Stimulated activated CD8-positive, alpha-beta memory T cell treated with anti-CD3 and anti-CD28 coated beads, Interleukin-15, amount 100 ng/mL, for 4 hours (primary cell): ENCODE measurements at places on chromosomes 7 and 10.
A peak's percentile ranks its signal among the peaks of the same experiment; 100 is the strongest.

- DNase-seq, result no peak
These were observed 19.1 kb downstream of the ADAM8 start for GRCh38 chr10:133257489-133258065.

GRCh38 chr7:123120286-123120685 is 79.5 kb downstream of the SLC13A1 start:
- DNase-seq, result no peak

- DNase-seq, result no peak
These were observed 1073.9 kb downstream of the NXPH1 start for GRCh38 chr7:9507290-9507689.

DNA sequence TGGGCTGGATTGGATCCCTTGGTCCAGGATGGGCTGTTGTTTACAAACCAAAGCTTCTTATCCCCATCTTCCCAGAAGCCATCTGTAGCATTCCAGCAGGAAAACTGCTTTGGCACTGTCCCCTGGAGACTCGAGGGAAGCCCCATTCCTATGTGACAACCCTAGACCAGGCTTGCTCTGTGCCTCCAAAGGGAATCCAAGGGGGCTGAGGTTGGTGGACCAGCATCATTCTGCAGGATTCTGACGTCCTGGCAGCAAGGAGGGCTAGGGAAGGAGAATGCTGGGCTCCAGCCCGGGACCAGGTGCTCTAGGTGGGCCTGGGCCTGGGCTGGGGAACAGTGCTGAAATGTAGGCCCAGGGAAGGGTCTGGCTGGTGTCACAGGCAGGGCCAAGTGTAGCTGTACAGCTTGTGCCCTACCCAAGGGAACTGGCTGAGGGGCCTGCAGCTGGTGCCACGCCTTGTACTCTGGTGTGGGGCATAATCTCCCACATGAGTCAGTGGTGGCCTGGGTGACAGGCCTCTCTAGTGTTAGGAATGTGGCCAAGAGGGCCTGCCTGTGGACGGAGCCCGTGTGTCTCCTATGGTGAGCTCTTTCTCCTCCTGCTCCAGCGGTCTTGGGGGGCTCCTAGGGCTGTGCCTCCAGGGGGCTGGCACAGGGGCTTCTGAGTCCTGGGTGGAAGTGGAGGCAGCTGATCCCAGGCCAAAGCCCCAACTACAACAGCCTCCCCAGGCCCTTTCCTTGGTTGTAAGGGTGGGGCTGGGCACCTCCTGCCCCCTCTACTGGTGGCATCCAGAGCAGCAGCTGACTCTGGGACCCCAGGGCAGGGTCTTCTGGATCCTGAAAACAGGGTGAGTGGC is 25.2 kb downstream of the TRIM8 start:
- no peak for DNase-seq

GRCh38 chr7:100726996-100727761 is 6.2 kb upstream of the ZAN start:
- no peak for DNase-seq

- no peak for DNase-seq
These were observed 202.4 kb upstream of the HPS1 start for GRCh38 chr10:98649170-98649569.

DNA sequence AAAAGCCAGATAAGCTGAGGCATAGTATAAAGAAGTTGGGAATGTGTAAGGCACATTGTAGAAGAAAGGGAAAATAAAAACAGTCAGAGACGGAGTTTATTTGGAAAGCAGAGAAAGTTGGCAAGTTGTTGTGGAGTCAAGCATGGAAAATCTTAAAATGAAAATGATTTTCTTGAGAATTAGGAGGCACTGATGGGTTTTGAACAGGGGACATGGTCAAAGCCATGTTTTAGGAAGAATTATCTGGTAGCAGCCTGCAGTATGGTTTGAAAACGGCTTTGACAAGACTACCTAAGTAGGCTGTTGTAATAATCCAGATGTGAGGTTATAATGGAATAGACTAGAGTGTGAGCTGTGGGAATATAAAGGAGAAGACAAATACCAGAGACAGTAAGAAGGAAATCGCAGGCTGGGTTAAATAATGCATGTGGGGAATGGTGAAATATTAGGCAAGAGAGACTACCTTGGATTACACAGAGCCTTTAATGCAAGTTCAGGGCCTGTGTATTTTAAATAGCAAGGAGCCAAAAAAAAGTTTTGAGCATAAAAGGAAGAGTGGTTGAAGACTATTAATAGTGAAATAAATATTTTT is 130.4 kb upstream of the MEOX2 start:
- DNase-seq, result no peak

- DNase-seq, result no peak
These were observed 67.7 kb downstream of the COL13A1 start for GRCh38 chr10:69869291-69869961.

DNA sequence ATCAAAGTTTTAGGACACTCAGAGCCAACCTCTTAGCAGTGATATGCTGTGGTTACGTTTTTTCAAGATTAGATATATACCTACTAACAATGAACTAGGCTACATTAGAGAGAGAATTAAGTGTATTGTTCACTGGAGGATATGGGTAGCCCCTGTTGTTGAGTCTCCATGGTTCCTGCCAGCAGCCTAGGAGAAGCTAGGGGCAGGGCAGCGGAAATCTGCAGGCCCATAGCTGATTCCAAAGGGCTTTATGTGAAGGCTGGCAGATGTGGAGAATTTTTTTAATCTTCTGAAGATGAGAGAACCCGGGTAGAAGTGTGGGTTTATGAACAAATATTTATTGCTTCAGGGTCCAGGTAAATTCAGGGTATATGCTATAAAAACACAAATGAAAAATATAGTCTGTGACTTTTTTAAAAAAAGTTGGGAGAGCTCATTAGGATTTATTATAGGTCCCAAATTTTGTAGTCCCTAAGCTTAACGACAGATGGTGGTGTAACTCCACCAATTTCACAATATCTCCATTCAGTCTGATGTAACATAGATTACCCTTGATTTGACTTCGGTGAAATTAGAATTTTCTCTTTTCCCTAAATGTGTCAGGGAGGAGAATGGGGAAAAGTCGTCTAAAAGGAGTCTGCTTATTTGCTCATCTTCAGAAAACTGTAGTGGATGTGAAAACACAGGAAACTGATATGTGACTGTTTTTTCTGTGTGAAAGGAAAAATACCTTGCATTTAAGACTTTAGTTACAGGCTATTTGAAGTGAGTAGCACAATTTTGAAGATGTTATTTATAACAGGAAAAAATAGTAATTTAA is 163.0 kb upstream of the PPP1R3A start:
- no peak for DNase-seq

DNA sequence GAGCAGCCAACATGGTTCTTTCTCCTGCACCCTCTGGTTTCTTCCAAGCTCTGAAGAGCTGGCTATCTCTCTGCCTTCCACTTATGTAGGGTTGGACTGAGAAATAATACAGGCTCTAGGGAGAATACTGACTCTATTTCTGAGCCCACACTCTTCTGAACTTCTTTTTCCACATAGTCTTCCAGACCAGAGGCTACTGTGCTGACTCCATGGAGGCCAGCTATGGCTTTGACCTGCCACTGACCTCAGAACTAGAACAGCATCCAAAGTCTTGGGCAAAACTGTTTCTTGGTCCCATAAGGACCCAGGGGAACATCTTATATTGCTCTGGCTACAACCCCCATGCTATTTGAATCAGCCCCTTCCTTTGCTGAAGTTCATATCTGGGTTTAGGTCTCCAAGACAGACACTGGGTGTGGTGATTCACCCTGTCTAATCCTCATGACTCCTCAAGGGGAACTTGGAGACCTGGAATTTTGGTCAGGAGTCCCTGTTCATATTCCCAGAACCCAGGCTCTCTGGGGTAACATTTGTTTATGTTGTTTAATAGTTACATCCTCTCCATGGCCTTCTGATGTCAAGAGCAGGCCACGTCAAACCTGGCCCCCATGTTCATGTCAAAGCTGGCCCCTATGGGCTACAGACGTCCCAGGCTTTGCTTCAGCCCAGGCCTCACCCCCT is 12.1 kb upstream of the PLAU start:
- DNase-seq, result no peak

- no peak for DNase-seq
These were observed 13.3 kb downstream of the PRSS2 start for GRCh38 chr7:142784096-142784495.

DNA sequence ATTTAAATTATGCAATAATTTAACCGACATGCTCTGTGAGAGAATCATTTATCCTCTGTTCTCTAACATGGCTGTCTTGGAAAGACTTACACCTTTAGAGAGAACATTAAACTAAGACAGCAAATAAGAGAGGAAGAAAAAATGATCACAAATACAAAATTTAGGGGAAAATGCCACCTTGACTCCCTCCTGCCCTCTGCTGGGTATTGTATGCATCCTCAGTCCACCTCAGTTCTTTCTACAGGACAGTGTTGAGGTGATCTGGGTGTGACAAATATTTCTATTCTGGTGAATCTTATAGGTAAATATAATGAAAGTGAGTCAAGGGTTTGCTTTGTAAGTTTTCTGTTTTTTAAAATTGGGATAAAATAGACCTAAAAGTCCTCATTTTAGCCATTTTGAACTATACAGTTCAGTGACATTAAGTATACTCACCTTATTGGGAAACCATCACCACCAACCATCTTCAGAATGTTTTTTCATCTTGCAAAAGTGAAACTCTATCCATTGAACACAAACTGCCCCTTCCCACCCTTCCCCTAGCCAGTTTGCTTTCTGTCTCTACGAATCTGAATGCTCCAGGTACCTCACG is 61.5 kb upstream of the ELMO1 start:
- DNase-seq, result no peak

GRCh38 chr7:132608523-132608922 is 32.3 kb upstream of the PLXNA4 start:
- no peak for DNase-seq

- no peak for DNase-seq
These were observed 441 bp downstream of the FBH1 start for GRCh38 chr10:5890452-5890915.

DNA sequence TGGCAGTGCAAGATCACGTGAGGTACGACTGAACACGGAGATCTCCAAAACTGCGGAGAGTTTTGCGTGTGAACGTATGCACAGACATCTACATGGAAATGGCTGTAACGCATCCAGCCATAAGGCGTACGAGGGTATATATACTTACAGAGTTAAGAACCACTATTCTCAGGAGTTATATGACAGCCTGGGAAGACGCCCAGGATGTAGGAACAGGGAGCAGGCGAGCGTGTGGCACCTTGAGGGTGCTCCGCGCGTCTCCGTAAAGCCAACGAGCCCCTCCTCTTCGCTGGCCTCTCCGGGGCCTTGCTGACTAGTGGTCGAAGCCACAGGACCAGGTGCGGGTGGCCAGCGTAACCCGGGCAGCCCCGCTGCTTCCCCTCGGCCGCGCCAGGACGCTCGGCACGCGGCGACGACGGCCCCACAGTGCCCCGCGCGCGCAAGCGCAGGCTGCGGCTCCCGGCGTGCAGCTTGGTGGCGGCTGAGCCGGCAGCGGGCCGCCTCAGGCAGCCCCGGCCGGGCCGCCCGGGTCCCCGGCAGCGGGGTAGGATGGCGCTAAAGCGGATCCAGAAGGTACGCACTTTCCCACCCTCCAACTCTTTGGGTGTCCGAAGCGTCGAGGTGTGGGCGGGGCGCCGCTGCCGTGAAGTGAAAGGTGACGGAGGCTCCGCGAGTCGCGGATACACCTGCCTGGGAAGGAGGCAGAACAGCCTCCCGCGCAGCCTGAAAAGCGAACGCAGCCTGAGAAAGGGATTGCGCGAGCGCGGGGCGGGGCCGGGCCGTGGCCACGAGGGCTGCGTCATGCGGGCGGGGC is at the start of gene UBE2D4:
TSS of gene UBE2D4 (plus strand) at position 453 of the 814 bp plus-strand sequence. CDS start at position 550, 97 bp downstream.
- peak; percentile 78 for DNase-seq

- no peak for DNase-seq
These were observed 2.9 kb upstream of the MMP21 start for GRCh38 chr10:125778556-125778955.

DNA sequence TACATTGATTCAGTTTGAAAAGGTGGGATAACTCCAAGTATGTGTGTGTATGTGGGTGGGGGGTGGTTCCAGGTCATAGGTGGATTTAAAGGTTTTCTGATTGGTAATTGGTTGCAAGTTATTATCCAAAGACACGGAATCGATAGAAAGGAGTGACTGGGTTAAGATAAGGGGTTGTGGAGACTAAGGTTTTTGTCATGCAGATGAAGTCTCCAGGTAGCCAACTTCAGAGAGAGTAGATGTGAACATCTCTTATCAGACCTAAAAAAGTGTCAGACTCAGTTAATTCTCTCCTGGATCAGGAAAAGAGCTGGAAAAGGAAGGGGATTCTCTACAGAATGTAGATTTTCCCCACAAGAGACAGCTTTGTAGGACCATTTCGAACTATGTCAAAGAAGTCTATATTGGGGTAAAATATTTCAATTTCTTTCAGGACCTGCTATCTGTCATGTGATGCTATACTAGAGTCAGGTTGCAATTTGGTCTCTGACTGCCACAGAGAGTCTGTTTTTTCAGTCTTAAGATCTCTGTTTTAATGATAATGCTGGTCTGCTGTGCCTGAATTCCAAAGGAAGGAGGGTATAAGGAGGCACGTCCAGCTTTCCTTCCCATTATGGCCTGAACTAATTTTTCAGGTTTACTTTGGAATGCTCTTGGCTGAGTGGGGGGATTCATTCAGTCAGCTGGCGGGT is 3.6 kb downstream of the C7orf57 start:
- no peak for DNase-seq

DNA sequence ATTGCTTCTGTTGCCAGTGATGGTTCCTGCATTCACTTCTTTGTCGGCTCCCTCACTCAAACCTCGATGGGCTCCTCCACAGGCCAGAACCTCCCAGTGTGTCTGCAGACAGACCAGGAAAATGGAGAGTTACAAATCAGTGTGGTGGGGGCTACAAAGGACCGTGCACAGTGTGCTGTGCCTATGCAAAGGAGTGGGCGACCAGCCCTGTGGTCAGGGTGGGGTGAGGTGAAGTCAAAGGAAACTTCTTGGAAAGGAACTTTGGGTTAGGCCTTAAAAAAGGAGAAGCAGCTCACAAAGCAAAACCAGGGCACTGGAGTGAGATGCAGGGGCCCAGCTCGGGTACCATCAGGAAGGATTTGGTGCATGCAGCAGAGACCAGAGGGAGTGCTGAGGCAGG is 304.3 kb upstream of the ZMIZ1 start:
- no peak for DNase-seq

GRCh38 chr7:43461349-43462024 is 121.4 kb upstream of the STK17A start:
- no peak for DNase-seq

DNA sequence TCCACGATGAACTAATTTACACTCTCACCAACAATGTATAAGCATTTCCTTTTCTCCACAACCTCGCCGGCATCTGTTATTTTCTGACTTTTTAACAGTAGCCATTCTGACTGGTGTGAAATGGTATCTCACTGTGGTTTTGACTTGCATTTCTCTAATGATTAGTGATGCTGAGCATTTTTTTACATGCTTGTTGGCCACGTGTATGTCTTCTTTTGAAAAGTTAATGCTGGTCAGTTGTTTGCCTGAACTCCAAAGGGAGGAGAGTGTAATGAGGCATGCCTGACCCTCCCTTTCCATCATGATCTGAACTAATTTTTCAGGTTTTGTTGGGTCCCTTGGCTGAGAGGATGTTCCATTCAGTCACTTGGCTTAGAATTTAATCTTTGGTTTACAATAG is 50.7 kb upstream of the SVIL start:
- DNase-seq, result no peak

DNA sequence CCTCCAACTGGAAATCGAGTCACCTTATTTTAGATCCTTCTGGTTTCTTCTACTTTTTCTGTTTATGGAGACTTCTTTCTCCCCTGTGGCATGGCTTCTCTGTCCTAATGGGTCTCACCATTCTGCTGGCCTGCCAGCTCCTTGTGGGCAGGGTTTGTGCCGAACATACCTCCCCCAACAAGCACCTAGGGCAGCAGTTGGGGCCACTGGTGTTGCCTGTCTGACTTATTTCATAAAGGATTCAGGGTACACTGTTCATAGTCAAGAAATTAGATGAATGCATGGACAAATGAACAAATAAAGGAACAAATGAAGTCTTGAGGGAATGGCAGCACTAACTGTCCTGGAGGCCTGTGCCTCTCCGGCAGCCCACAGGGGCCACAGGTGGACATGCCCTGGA is 55.6 kb upstream of the DOCK1 start:
- DNase-seq, result no peak
